ENCODE measurements at places on chromosomes 3 and 15.

- no peak for DNase-seq
These were observed 15.9 kb upstream of the ZBTB38 start for GRCh38 chr3:141352262-141352984.

DNA sequence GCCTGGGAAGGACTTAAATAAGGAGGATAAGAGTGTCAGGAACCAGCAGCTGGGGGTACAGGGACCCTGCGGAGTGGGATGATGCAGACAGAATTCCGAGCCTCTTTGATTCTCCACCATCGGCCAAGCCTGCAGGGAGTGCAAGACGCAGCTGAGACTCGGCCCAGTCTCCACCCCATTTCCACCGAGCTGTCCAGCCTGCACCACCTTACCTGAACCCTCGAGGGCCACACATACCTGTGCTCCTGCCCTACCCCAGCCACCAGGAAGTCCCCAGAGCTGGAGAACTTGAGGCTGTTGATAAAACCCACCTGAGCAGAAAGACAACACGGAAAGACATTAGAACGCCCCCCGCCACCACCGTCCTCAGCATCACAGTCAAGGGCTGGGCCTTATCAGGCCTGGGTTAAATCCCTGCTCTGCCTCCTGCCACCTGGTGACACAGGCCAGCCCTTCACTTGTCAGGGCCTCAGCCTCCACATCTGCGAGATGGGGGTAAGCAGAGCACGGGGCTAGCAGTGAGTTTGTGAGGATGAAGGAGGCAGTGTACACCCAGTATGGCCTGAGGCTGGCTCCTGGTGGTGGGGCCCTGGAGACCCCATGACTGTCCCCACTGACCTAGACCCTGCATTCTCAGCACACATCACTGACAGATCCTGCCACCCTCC, 8.1 kb downstream of the RRP9 start:
- DNase-seq: no peak

GRCh38 chr15:87120555-87120954, 1040.9 kb downstream of the AGBL1 start:
- no peak for DNase-seq

- no peak for DNase-seq
These were observed 7.3 kb downstream of the RPSA start for GRCh38 chr3:39413691-39414420.

DNA sequence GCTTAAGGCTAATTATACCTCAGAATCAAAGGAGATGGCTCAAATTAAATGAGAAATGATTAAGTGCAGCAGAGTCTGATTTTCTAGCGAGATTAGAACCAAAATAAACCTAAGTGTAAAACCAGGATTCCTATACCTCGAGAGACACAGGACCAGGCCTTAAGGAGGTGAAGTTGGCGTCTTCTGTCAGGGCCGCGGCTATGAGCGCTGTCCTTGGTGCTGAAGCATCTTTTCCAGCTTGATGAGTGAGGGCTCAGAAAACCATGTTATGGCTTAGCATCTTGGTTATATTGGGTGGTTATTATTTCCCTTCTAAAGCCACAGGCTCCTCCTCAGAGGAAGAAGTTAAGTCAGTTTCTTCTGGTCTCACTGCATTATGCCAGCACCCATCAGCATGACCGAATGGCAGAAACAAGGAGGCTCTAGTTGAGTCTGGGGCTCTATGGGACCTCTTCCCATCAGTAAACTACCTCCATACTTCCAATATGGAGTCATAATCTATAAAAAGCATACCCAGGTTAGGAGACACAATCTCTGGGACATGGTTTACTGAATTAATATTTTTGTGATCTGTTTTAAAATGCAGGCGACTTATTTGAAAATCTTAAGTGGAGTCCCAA, 120.1 kb upstream of the NMNAT3 start:
- no peak for DNase-seq

GRCh38 chr3:55066551-55067047, 138.7 kb upstream of the LRTM1 start:
- no peak for DNase-seq

DNA sequence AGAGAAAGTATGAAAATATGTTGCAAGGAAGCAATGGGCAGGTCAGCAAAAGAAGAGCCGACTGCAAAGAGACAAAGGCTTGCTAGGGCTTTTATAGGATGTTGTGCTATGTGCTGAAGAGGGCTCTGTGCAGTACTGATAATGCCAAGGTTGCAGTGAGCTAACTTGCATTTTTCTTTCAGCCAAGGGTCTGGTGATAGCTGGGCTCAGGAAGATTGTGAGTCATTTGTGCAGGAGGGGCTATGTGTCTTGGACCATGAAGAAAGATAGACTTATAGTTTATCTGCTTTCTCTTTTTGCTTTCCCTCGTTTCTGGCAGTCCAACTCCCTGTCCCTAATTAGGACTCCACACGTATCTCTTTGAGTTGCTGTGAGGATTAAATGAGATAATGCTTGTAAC, 64.5 kb upstream of the LRIG1 start:
- no peak for DNase-seq

DNA sequence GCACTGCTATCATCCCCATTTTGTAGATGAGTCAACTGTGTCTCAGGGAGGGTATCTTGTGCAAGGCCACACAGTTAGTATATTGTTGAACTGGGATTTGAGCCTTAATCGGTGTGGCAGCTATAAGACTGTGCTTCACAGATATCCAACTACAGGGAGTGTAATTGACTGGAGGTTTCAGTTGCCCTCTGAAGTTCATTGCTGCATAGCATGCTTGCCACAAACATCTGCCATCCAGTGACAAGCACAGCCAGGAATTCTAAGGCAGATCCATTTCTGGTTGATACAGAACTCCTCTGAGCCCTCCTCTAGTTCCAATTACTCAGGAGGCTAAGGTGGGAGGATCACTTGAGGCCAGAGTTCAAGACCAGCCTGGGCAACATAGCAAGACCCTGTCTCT, 16.4 kb downstream of the FSD2 start:
- DNase-seq: no peak

GRCh38 chr3:31610700-31611275, 78.1 kb downstream of the STT3B start:
- no peak for DNase-seq

DNA sequence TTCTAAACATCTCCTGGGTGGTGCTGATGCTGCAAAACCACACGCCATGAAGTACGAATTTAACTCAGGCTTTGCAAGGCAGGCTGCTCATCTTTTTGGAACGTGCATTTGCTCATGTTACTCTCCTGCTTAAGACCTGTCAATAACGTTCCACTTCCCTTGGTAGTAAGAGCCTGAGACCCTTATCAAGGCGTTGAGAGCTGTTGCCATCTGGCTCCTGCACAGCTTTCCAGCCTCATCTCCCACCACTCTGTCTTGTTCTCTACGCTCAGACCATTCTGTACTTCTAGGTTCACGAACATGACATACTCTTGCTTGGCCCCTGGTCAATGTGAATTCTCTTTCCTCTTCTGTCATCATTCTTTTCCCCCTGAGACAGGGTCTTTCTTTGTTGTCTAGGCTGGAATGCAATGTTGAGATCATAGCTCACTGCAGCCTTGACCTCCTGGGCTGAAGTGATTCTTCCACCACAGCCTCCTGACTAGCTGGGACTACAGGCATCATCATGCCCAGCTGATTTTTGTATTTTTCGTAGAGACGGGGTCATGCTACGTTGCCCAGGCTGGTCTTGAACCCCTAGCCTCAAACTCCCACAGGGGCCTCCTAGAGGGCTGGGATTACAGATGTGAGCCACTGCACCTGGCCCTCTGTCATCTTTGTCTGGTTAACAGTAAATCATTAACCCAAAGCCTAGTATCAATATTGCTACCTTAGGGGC, 202.8 kb downstream of the CADPS start:
- no peak for DNase-seq

- no peak for DNase-seq
These were observed 759.4 kb upstream of the GBE1 start for GRCh38 chr3:82520846-82521245.

- no peak for DNase-seq
These were observed 108.8 kb upstream of the RAD18 start for GRCh38 chr3:9071936-9072666.

DNA sequence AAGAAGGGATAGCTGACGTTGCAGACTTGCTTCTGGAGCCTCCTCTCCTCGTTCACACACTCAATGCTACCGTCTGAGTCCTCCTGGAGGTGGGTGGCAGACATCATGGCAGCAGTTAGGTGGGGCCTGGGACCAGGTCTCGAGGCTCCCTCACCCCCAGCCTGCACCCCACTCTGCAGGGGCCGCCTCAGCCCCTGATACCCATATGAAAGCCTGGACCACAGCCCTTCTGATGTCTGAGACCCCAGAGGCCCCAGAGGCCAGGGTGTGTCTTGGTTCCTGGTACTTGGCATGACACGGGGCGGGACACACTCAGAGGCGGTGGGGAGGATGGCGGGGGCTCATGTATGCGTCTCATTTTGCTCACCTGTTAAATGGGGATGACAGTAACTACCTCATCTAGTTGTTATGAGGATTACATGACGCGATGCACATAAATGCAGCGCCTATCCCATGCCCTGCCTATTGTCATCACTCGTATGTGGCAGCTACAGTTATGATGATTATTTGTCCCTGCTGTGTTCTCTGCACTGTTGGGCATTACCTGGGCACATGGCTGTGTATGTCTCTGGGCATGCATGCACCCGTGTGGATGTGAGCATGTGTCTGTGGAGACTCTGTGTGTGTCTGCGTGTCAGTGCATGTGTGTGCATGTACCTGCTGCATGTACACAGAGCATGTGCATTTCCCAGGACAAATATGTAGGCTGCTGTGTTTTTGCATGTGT, 39.9 kb downstream of the FEM1B start:
- no peak for DNase-seq

DNA sequence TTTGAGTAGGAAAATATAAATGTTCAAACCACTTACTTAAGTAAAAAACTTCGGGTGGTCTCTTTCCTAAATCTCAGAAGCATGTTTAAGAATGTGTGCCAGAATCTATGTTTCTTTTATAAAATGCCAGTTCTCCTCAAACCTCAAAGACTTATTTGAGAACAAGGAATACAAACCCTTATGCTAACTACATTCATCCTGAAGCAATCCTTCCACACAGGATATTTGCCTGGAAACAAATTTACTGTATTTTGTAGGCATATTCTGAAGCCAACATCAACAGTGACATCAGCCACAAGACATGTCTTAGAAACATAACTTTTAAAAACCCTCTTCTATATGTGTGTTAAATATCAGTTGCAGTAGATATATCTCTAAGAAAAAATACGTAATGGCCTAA, 1077.0 kb downstream of the ROBO1 start:
- DNase-seq: no peak

DNA sequence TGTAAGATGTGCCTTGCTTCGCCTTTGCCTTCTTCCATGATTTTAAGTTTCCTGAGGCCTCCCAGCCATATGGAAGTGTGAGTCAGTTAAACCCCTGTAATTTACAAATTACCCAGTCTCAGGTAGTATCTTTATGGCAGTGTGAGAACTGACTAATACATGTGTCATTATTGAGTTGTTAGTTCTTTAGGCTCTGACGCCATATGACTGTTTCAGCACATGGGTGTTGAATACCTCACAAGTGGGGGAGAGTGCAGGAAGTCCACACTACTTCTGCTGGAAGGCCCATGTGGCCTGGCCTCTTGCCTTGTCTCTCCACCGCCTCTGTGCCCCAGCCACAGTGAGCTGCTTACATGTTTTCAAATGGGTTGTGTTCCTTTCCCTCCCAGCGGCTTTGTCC, 28.5 kb downstream of the MFSD1 start:
- no peak for DNase-seq

DNA sequence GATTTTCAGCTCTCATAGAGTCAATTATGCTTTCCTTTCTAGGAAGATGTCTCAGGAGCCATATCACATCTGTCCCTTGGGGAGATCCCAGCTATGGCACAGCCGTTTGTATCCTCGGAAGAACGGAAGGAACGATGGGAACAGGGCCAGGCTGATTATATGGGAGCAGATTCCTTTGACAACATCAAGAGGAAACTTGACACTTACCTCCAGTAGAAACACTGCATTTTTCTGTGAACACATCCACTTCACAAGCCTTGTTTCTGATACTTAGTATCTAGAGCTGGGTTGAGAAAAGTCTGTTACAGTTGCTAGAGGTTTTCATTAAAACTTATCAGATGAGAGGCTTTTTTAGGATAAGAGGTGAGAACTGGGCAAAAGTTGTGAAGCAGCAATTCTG, 35.4 kb downstream of the GYG1 start:
- no peak for DNase-seq

- no peak for DNase-seq
These were observed 45.0 kb upstream of the BOC start for GRCh38 chr3:113166357-113166718.

DNA sequence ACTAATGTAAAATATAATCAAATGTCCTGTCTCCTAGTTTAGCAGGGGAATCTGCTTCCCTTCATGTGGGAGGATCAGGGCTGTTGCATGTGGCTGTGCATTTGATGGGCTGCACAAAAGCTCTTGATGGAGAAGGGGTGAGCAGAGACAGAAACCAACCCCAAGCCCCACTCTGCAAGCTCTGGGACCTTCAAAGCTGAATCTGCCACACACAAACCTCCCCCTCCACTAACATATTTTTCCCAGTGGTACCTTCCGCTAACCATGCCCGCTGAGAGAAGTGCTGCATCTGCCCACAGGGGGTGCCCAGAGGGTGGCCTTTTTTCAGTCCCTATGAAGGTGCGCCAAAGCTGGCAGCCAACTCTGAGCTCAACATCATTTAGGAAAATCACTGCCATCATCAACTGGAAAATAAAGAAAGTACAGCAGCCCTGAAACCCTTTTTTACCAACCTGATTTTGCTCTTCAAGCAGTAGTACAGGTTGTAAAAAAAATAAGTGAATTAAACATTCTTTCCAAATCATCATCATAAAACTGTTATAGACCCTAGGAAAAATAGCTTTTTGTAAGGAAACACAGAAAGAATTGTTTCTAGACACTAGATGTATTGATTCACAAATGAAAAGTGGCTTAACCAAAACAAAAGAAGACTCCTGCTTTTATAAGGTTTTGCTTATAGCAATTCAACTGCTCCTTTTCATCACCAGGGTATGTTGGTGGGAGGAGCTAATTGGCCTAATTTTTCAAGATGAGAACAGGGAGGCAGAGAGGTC, 97.0 kb downstream of the HHLA2 start:
- no peak for DNase-seq

DNA sequence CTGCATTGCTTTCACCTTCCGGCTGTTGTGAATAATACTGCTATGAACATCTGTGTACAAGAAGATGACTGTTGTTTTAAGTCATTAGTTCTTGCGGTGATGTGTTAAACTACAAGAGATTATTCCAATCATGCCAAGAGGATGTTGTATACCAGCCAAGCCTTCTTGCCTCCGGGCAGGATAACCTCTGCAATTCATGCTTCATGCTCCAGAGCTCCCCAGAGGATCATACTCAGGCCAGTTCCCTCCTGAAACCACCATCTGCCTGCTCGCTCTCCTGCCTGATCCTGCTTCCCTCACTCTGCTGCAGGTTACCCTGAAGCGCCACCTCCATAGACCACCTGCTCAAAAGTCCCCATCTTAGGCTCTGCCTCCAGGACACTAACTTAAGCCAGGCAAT, 187.1 kb upstream of the PROK2 start:
- no peak for DNase-seq
